Naive B cell (primary cell): ENCODE measurements at places on chromosomes 7 and 10.

DNA sequence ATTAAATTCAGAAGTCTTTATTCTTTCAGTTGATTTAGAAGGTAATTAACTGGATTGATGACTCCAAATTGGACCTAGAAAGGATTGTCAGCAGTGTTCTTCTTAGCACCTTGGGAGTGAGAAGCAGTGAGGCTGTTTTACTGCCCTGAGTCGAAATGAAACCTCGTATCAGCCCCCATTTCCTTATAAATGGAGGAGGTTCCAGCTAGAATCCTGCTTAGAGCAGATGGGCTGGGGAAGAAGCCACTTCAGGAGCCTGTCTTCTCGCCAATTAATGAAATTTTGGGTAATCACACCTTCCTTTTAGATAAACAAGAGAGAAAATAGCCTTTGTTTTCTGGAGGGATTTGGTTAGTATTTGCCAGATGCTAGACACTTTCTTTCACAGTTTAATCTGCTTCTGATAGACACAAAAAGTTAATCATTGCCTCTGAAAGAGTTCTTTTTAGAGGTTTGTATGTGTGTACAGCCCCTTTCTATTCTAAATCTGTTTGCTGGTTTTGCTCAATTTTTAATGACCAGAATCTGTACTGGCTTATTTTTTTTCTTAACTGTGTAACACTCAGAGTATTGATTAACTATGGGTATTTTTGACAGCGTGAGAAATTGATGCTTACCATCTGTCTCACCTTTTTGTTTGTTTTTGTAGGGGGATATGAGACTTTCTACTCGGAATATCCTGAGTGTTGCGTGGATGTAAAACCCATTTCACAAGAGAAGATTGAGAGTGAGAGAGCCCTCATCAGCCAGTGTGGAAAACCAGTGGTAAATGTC is 4.6 kb downstream of the DUSP5 start:
- peak overlapping the region; percentile 67 for H3K4me3 ChIP-seq
- no peak for DNase-seq
- peaks cover 9% of the 10 kb centered on the region for H3K27me3 ChIP-seq
- no peaks in the 10 kb centered on the region for H3K36me3 ChIP-seq
- H3K4me1 ChIP-seq = peaks cover 45% of the 10 kb centered on the region
- H3K27ac ChIP-seq = peak overlapping the region; percentile 96

GRCh38 chr10:119859420-119860258 is 13.0 kb downstream of the MCMBP start:
- no peaks in the 10 kb centered on the region for H3K27me3 ChIP-seq
- peak; percentile 43 for DNase-seq
- H3K36me3 ChIP-seq = peaks cover 8% of the 10 kb centered on the region
- H3K4me3 ChIP-seq = no peak overlapping the region
- H3K27ac ChIP-seq = no peak overlapping the region

- H3K4me1 ChIP-seq = peaks cover 6% of the 10 kb centered on the region
- H3K36me3 ChIP-seq = peaks cover 7% of the 10 kb centered on the region
- no peak for DNase-seq
- no peaks in the 10 kb centered on the region for H3K27me3 ChIP-seq
Measured at GRCh38 chr7:1893036-1893435, 223.0 kb downstream of the ELFN1 start.

- H3K36me3 ChIP-seq = no peaks in the 10 kb centered on the region
- H3K27ac ChIP-seq = no peak within 1 kb of the TSS
- no peak for DNase-seq
- H3K4me3 ChIP-seq = peak within 1 kb of the TSS; percentile 71
Measured at GRCh38 chr7:51316666-51317581, at the start of gene COBL. Gene COBL (minus strand): TSS chr7:51316809. CDS start chr7:51316633, 176 bp downstream.

DNA sequence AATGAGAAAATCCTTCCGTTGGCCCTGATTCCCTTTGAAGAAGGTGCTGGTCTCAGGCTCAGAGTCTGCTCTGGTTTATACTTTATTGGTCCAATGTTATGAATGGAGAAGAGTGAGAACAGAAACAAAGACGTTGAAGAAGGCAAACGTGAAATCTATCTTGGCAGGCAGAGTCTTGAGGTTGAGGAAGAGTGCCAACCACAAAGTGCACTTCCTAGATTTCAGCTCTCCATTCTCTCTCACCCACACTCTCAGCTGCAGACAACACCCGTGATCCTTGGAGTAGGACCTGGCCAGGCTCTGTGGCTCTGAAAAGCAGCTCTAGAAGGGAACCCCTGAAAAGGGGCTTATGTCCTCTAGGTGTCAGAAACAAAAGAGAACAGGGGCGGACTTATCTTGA is 128.9 kb upstream of the PLXNA4 start:
- DNase-seq = no peak
- no peaks in the 10 kb centered on the region for H3K4me1 ChIP-seq
- H3K36me3 ChIP-seq = no peaks in the 10 kb centered on the region
- no peak overlapping the region for H3K27ac ChIP-seq
- no peaks in the 10 kb centered on the region for H3K27me3 ChIP-seq
